Stimulated activated naive B cell treated with anti-CD40 and anti-IgM and Interleukin-4, amounts not matched to agents 10 μg/mL and 1 μg/mL and 100 μg/mL, for 72 hours (primary cell): ENCODE measurements at places on chromosomes 12 and 14.
A peak's percentile ranks its signal among the peaks of the same experiment; 100 is the strongest.

- DNase-seq = no peak
These were observed 17.5 kb downstream of the MAX start for GRCh38 chr14:65084554-65085505.

DNA sequence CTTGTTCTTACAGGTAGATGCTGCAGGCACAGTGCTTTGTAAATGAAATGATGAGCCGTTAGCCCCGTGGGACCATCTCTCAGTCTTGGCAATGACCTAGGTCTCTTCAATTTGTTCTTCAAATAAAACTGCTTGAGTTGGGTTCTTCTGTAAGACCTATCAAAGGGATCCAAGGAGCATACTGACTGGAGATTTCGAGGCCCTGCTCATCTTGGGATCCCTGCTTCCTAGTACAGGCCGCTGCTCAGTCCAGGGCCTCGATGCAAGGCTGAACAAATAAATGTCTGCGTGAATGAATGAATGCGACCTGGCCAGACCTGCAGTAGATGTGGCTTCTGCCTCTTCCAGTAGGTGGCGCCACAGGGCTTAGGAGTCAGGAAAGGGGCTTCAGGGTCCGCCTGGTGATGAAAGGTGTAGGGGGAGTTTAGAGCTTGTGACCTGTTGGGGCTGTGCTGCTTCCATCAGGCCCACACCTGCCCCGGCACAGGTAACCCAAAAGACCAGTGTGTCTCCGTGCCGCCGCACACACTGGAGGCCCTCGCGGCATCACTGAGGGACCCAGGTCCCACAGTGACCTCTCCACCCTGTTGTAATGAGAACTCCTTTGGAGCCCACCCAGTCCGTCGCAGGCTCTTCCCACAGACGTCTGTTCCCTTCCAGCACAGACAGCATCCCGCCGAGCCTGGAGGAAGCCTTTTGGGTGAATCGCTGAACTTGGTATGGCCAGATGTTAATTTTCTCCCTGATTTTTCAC lies 4.4 kb downstream of the CACNA1C start:
- DNase-seq = no peak

DNA sequence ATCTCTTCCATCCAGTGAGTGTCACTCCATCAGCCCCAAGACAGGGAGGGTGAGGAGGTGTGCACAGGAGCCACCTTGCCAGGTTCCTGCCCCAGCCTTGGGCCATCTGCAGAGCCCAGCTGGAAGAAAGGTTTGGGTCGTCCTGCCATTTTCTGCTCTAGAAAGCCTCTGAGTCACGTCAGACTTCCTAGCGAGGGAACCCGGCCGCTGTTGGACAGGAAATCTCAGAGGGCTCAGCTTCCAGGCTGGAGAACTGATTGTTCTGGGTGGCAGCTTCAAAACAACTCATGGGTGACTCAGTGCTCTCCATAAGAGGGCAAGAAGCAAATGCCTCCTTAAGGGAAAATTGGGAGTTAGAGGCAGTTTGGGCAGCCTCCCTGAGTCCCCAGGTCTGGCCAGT lies 16.6 kb downstream of the HIP1R start:
- DNase-seq = no peak

- DNase-seq = no peak
These were observed 142.8 kb upstream of the PELI2 start for GRCh38 chr14:55975281-55975910.

DNA sequence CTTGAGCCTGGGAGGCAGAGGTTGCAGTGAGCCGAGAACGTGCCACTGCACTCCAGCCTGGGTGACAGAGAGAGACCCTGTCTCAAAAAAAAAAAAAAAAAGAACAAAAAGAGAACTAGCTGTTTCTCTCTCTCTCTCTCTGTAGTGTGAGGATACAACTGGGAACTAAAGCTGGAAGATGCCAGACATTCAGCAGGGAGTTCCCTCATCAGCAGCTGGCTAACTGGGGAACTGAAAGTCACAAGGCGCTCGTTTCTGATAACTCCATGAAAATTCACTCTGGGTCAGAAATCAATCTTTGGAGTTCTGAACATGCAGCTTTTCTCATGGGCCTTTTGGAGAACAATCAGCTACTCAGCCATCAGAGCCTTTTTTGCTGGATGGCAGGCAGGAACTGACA lies 43.5 kb upstream of the MAP1LC3B2 start:
- no peak for DNase-seq

DNA sequence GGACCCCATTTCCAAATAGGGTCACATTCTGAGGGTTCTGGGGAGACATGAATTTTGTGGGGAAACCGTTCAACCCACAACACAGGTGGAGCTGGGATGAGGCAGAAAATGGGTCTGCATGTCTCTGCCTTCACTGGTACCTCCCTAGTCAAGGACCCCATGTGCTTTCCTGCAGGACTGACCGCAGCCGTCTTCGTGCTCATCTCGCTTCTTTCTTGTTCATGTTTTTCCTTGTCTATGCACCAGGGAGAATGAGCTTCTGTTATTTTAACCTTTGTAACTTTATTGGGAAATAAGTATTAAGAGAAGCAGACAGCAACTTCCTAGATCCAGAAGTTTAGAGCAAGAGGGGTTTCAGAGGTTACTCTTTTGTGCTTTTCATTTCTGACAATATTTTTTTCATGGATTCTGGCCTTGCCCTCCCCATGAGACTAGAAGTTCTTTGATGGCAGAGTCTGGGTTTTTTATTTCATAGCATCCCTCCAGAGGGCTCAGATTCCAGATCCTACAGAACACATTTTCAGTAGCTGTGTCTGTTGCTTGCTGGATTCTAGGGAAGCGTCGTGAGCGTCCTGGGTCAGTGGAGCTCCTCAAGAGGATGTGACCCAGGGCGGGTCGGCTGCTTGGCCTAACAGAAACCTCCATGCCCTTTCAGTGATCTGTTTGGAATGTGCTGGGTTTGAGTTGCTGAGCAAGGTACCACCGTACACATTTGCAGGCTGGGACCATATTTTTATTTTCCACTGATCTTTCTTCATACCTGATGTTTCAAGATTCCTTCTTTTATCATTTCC lies 104.2 kb downstream of the ADGRD1 start:
- DNase-seq = no peak

GRCh38 chr12:104458694-104459367 lies 2.1 kb downstream of the CHST11 start:
- DNase-seq = no peak

DNA sequence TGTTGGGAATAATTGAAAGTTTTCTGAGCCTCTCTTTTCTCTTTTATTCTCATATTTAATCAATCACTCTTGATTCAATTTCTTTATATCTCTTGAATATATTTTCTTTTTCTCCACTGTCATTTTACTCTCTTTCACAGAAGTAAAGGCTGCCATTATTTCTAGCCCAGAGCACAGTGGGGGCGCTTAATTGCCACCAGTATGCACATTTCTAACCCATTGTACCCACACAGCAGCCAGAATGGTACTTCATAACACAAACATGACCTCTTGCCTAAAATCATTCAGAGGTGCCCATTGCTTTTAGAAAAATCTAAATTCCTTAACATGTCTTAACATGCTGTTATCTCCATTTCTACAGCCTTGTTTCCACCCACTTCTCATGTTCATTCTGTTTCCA lies 190.2 kb upstream of the LMO3 start:
- no peak for DNase-seq

DNA sequence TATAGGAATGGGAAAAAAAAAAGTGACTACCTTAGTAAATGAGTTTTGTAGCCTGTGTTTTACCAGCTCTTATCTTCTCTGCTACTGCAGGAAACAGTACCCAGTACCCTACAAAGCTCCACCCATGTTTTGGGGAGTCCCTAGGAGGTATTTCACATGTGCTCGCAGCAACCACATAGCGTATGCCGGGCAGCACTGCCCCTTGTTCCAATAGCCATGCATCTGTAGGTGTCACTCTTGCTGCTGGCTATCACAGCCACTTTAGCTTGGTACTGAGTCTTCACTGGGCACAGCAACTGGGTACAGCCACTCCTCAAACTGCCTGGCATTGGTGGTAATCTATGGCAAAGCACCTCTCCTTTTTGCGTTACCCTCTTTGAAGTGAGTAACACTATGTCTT lies 2.0 kb upstream of the MDM1 start:
- DNase-seq = peak; percentile 9

DNA sequence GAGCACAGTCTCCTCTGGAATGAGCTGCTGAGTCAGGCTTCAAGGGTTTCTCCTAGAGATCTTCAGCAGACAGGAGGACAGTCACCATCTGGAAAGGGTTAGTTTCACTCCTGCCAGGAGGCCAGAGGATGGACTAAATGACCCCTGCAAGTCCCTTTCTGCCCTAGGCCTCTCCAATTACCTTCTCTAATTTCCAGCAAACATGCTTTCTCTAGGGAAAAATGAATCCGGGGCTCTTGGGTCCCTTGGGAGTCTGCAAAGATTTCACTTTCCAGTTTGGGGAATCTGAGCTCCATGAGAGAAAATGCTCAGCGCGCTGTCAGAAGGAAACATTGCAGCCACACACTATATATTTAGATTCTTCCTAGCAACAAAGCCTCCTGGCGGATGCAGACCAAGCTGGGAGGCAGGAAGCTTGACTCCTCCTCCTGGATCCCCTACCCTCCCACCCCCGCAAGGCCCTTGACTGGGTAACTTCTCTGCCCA lies 184.4 kb upstream of the CCND2 start:
- no peak for DNase-seq

GRCh38 chr12:131003716-131004045 lies 50.0 kb downstream of the ADGRD1 start:
- no peak for DNase-seq

- DNase-seq = no peak
These were observed 231.5 kb downstream of the MSRB3 start for GRCh38 chr12:65510007-65510406.

DNA sequence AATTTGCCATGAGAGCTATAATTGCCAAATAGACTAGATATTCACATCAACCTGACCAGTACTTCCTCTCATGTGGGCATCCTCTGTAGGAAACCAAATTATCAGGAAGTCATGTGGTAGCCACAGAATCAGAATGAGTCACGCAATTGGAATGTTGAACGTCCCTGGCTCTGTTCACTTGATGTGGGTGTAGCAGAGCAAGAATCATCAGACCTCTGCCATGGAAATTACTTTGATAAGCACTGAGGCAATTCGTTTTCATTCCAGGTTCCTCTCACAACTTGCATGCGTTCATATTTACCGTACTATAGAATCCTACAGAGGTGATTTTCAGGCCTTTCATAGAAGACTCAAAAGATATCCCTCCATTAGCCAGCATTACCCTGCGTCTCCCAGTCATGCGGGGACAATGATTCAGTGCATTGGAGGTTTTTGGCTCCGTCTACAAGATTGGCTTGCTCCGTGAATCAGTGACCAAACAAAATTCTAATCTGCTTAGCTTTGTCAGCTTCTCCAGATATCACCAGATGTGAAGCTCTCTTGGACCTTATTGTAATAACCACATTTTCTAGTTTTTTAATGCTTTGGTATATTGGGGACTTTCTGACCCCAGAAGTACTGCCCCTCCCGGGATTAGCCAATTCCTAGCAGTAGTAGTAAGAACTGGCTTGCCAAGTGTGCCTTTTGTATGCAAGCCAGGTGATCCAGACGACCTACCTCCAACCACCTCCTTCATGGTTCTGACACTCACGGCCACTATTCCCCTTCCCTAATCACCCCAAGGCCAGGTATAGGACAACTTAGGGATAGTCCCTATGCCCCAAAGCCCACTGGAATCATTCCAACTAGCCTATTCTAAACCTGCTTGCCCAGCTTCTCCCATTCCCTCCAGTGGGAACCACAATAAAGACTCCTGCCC lies 133.4 kb downstream of the KICS2 start:
- DNase-seq = no peak

DNA sequence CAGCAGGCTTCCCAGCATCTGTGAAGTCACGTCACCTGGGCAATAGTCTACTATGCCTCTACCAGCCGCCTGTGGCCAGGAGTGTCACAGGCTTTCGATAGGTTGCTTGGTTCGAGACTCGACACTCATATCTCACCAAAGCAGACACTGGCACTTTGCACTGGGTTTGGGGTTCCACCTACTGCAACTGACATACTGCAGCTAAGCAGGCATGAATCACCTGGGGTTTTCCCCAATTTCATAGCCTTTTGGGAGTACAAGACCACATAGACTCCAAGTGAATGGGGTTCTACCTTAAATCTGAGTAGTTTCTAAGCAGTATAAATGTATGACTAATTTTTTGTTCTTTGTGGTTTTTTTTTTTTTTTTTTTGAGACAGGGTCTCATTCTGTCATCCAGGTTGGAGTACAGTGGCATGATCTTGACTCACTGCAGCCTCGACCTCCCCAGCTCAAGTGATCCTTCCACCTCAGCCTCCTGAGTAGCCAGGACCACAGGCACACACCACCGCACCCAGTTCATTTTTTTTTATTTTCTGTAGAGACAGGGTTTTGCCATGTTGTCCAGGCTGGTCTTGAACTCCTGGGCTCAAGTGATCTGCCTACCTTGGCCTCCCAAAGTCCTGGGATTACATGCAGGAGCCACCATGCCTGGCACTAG lies 32.1 kb downstream of the DMAC2L start:
- DNase-seq = peak; percentile 73

DNA sequence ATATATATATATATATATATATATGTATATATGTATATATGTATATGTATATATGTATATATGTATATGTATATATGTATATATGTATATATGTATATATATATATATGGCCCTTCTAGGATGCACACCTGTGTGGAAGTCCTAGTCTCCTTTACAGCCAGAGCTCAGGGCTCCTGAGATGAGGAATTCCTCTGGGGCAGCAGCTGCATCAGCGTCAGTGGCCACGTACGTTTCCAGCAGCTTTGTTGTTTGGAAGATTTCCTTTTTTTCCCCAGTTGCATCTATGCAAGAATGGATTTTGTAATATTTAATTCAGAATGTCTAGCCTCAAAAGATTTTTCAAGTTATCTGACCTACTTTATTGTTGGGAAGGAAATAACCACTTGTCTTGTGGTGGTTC lies 68.6 kb downstream of the TNFAIP2 start:
- DNase-seq = no peak

- DNase-seq = peak; percentile 56
These were observed 576 bp downstream of the ERP29 start for GRCh38 chr12:112013601-112014402.

- no peak for DNase-seq
These were observed 197.3 kb downstream of the PPM1H start for GRCh38 chr12:62737615-62738014.

GRCh38 chr12:75782069-75782581 lies 249.5 kb downstream of the PHLDA1 start:
- no peak for DNase-seq
